ENCODE measurements at places on chromosomes 2 and 18.

- no peak for DNase-seq
These were observed 152.1 kb downstream of the PXDN start for GRCh38 chr2:1591978-1592907.

DNA sequence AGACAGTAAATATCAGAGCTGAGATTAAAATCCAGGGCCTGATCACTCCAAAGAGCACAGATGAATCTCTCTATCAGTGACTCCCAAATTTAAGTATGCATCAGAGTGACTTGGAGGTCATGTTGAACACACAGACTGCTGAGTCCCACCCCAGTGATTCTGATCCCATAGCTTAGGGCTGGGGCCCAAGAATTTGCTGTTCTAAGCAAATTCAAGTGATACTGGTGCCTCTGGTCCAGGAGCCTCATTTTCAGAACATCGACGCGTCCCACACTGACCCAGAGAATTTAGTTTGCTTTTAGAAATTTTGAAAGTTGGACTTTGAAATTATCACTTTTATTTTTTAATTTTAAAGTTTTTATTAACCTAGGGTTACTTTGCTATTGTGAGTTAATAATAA, 72.7 kb upstream of the NETO1 start:
- no peak for DNase-seq

GRCh38 chr2:24658531-24659202, 134.5 kb downstream of the PTRHD1 start:
- no peak for DNase-seq

DNA sequence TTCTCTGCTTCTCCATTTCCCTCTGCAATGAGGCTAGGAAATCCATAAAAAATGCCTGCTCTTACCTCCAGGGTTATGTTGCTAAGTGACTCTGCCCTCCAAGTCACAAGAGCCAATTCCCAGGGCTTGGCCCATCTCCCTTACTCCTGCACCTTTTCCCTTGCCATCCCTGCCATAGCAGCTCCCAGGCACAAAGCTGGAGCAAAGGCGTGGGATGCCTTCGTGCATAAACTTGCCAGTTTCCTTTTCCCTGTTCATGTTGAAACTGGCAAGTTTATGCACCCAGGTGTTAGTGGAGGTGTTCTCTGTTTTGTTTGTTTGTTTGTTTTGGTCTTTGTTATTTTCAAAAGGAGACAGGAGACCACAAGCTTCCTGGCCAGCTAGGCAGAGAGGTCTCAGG, 195.1 kb downstream of the ACKR3 start:
- DNase-seq: no peak

DNA sequence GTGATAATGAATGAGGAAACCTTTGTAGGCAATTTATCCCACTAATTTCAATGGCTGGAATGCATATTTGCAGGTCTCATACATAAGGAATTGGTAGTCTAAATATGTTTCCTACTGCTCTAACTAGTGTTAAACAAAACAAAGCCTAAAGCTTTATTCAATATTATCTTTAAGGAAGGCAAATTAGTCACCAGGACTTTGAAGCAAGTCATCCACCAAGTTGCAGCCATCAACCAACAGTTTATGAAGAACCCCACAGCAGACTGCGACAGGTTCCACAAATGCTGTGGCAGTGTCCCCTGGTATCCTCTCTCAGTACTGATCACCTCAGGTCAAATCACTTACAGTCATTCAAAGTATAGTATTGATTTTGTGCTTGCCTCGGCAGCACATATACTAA, 181.5 kb upstream of the ZFP36L2 start:
- DNase-seq: no peak

DNA sequence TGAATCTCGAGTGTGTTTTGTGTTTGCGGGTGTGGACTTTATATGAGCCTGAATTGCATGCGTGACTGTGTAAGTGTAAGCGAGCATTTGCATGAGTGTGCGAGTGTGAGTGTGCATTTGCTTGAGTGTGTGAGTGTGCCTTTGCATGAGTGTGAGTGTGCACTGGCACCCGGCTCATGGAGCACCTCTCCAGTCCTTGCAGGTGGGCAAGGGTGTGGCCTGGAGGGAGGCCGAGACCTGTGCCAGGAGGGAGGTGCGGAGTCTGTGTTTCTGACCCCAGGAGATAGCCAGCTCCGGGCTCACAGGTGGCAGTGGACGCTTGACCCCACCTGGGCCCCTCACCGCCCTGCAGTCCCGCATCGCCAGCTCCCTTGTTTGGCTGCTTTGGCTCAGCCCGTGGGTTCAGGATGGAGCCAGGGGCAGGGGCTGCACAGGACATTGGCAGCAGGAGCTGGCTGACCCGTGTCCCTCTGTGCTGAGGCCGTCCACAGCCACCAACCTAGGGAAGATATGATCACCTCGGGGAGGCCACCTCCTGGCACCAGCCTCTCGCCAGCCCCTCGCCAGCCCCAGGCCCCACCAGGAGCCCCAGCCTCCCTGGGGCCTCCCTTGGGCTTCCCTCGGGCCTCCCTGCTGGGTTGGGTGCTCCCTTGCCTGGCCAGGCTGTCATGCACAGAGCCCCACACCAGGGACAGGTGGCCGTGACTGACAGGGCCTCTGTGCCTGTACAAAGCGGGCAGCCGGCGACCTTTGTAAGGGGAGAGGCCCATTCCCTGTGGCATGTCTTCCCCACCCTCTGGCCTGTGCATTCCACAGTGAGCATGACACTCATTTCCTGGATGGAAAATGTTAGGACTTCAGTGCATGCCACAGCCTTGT, 81.6 kb downstream of the PTGR3 start:
- no peak for DNase-seq

DNA sequence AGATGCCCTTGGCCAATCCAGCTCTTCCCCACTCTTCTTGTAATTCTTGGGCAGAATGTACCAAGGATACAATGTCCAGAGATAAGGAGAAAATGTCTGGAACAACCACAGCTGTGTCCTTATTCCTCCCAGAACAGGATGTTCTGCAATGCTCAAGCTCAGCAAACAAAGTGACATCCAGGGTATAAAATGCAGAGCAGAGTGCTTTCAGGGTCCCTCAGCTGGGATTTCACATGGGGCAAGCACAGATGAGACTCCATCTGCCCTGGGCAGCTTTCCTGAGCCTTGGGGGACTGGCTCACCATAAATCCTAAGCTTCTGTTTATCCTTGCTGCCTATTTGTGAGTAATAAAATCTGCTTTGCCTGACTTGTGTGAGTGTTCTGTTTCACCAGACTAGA, 127.4 kb downstream of the VAPA start:
- no peak for DNase-seq

- DNase-seq: no peak
These were observed 72.7 kb downstream of the ANKRD12 start for GRCh38 chr18:9209279-9209678.

DNA sequence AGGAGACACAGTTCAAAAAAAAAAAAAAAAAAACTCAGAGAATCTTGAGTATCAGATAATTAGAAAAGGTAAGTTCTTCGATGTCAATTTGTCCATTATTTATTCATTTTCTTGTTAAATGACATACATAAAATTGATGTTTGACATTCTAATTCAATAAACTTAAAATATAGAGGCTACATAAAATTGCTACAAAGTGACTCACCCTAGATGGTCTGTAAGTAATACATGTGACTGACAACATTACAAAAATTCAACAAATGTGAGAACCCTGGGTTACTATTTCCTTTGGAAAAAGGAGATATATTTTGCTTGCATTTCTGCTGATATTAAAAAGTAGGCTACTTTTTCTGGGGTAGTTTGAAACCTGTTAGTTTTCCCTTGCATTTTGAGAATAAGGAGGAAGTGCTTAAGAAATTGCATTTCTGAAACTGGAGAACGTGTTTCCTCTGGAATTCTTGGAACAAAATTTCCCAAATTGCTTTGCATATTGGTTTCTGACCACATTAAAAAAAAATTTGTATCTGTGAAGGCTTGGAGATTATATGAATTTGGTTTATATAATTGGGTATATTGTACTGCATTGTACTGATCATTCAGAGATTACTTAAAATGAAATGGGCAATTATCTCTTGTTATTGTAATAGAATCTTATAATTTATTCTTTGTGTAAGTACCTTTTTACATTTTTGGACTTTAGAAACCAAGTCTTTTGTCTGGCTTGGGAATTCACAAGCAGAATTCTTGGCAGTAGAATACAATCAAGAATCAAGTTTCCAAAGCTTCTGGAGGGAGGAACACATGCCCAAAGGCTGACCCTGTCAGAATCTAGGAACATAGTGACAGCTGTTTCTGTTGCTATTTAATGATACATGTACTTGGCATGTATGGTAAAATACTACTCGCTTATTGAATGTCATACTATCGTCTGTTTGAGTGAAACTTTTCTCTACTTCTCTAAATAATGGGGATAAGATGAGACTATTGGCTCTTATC, 106.1 kb downstream of the DSEL start:
- no peak for DNase-seq

- DNase-seq: no peak
These were observed 171.0 kb downstream of the SRBD1 start for GRCh38 chr2:45439788-45440773.

Data from cortex of kidney (tissue), 1 donor.